Urinary bladder (tissue), 4 donors: ENCODE measurements at places on chromosomes 1 and 21.
A peak's percentile ranks its signal among the peaks of the same experiment; 100 is the strongest.

- DNase-seq, result no peak
Observed at GRCh38 chr1:229116114-229116513, 154.8 kb upstream of the RAB4A start.

- DNase-seq, result no peak
Observed at GRCh38 chr1:3645666-3646355, 4.1 kb downstream of the WRAP73 start.

GRCh38 chr1:39926343-39926793 is 24.7 kb upstream of the MYCL start:
- no peak for DNase-seq

DNA sequence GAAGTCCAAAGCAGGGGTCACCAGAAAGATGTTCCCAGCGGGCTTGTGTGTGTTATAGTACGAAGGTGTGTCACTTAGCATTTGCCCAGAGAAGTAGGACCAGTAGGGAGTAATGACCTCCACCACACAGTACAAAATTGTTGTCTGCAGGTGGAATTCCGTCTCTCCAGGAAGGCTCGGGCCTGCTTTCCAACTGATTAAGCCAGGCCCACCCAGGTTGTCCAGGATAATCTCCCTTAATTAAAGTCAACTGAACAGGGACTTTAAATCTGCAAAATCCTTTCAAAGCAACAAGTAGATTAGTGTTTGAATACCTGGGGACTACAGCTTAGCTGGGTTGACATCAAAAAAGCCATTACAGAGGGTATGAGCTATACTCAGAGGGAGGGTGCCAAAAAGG is 131.3 kb downstream of the BACH1 start:
- no peak for DNase-seq

DNA sequence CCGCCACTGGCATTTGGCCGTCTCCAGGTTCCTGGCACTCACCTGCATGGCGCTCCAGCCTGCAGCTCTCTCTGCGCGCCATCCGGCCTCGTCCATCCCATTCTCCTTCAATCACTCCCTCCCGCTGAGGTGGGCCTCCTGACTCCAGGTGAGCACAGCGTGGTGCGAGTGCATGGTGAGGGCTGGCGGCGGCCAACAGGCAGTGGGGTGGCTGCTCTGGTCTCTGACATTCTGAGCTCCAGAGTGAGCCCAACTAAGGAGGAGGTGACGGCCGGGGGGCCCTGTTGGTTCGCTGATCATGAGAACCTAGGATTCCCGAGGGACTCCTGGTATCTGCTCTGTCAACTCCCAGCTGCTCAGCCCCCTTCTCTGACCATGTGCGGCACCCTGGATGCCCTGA is 130.4 kb downstream of the AJAP1 start:
- no peak for DNase-seq

DNA sequence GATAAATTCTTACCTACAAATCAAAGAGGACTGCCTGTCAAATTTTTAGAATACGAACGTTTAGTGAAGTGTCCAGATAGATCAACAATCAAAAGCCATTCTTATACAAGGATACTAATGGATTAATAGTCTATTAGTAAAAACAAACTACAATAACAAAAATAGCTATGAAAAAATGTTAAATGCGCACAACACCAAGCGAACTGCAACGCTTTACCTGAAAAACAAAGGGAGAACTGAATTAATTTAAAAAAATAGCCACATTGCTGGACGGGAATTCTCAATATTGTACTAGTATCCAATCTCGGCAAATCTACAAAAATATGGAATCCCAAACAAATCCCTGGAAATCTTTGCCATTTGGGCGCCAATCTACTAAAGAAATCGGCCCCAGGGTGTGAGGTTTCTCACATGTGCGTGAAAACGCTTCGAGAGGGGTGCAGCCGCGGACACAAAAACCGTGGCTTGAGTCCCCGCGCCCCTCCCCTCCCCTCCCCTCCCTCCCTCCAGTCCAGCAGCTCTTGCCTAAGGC is 55.6 kb downstream of the TRAF5 start:
- DNase-seq, result no peak

DNA sequence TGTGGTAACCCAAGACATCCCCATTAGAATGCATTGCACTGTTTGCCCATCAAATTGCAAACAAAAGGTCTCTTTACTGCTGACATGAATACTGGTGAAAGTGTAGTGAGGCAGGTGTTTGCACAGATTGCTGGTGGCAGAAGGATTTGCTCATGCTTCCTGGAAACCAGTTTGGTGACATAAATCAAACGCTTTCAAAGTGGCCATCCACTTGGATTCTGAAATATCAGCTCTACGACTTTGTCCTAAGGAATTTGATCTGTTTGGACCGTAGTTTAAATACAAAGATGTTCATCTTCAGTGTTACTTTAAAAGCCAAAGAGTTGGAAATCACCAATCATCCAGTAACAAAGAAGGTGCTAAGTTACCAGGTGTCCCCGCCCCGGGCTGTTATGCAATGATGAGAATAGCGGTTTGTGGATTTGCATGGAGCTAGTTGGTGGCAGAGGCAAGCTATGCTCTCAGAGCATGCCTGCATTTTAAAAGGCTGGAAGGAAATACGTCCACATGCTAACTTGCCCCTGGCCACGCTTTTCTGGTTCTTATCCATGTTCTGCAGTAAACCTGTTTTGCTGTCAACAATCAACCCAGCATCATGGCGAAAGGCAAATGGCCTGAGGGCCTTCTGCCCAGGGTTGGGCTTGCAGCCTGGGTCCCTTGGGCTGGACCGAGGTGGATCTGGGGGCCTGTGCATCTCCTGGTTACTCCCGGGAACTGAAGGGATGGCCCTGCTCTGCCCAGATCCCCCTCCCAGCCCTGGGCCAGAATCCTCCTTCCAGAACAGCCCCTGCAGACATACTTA is 49.2 kb downstream of the UMODL1 start:
- no peak for DNase-seq

DNA sequence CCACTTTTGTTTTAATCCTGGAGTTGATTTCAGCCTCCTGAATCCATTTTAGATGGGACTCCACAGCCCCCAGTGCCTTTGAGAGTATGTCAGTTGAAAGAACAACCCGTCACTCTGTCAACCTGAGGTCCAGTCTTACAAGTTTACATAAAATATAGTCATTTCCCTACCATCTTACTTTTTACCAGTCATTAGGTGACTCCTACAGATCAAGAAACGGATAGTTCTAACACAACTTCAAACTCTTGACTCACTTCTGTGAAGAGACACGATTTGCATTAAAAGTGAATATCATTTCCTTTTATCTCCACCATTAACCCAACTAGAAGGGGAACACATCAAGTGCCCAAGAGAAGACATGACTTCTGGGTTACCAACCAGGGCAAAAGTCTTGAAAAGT is 147.1 kb downstream of the NTPCR start:
- no peak for DNase-seq

- DNase-seq, result no peak
Observed at GRCh38 chr1:68453060-68453670, 3.4 kb upstream of the RPE65 start.

GRCh38 chr1:2639607-2640521 is 7.0 kb upstream of the MMEL1 start:
- no peak for DNase-seq

DNA sequence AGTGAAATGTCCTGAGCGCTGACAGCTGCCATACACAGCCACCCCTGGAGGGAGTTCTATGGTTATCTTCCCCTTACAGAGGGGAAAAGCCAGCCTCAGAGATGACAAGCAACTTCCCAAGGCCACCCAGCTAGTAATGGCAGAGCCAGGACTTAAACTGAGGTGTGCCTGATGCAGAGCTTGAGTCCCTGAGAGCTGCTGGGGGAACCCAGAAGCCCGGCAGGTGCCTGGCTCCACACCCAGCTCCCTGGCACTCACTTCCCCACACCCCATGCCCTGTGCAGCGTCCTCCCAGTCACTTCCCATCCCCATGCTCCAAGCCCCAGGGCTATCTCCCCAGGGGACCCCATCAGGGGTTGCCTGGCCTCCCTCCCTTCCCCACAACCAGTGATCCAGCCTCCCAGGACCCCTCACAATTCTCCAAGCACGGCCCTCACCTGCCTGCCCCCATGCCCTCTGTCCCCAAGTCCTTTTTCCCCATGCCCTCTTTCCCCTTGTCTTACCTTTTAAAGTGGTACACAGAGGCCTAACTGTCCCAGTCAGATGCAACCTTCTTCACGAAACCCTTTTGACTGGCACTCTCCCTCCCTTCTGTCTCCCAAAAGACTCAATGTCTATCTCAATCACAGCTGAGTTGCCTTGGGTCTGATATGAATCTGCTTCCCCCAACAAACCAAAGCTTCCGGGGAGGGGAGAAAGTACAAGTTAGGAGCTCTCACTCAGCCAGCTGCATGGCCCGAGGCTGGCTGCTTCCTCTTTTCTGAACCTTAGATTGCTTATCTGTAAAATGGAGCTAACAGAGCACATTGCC is 39.8 kb upstream of the LRP8 start:
- DNase-seq, result no peak

- DNase-seq, result no peak
Observed at GRCh38 chr1:8370046-8370881, 52.4 kb downstream of the SLC45A1 start.

DNA sequence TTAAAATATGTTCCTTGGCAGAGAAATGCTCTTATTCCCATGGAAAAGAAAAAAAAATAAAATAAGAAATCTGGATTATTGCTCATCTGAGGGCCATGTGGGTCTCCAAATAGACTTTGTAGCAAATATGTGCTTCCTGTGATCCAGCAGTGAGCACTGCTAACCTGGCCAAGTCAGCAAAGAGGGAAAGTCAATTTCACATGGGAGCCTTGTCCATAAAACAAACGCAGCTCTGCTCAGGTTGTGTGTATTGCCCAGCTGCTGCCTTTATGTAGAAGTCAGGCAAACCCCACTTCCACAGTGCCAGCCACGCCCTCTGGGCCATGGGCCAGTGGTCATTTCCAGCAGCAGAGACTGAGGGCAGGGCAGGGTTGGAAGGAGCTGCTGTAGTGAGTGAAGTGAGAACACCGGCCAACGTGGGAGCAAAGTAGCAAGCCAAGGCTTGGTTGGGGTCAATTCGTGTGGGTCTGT is 174.3 kb downstream of the LYPLAL1 start:
- DNase-seq, result no peak

DNA sequence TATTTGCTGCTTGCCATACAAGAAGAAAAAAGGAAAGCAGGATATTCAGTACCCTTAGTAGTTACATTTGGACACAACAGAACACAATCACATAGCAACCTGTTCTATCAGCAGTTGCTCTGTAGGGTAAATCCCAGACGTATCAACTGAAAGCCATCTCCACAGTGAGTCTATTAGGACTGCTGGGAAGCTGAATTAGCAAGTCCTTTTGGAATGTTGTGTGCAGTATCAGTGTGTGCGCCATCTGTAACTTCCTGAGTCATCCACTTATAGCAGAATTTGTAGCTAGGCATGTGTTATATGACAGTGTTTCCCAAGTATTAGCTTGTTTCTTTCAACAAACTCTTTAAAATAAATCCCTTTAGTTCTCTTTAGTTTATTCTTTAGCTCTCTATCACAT is 21.3 kb downstream of the CCDC30 start:
- no peak for DNase-seq

DNA sequence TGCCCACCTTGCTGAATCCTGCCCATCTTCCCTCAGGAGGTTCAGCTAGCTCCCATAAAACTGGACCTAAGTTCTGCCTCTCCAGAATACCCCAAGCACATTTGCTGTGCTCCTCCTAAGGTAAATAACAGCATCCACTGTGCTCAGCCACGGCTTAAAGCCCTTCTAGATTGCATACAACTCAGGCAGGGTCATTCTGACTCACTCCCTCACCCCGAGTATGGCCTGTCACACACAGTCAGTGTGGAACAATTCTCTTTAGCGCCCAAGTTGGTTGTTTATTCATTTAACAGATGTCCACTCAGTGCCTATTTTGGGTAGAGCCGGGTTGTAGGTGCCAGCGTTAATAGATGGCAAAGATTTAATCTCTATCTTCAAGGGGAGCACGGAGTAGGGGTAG is 147.5 kb upstream of the EDN2 start:
- no peak for DNase-seq

- DNase-seq, result no peak
Observed at GRCh38 chr1:92992054-92992453, 30.8 kb upstream of the DIPK1A start.

GRCh38 chr1:62588000-62588399 is 9.3 kb upstream of the ANGPTL3 start:
- no peak for DNase-seq

- DNase-seq, result no peak
Observed at GRCh38 chr1:223298701-223299100, 65.3 kb downstream of the SUSD4 start.

- DNase-seq, result peak; percentile 50
Observed at GRCh38 chr21:40143822-40144525, 276.7 kb downstream of the PCP4 start.

DNA sequence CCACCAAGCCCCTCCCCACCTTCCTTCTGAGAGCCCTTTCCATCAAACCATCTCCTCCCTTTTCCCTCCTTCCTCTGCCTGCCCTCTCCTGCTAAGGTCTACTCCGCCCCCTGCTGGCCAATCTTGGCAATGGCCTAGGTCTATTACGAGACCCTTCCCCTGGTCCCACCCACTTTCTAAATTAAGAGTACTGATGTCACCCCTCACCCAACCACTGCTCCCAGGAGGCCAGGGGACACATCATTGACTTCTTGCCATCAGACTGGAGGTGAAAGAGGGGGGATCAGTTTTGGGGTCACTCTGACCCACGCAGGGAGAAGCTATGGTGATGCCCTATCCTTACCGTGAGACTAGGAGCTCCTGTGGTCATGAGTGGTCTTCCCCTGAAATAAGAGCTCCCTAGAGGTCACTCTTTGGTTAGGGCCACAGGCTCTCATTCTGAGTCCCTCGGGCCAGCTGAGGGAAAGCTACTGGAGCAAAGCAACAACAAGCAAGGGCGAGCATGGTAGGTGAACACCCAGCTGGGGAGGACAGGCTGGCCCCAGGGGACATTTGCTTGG is 34.6 kb upstream of the S100A7 start:
- no peak for DNase-seq

GRCh38 chr1:11703357-11704193 is 12.1 kb downstream of the DRAXIN start:
- DNase-seq, result no peak

DNA sequence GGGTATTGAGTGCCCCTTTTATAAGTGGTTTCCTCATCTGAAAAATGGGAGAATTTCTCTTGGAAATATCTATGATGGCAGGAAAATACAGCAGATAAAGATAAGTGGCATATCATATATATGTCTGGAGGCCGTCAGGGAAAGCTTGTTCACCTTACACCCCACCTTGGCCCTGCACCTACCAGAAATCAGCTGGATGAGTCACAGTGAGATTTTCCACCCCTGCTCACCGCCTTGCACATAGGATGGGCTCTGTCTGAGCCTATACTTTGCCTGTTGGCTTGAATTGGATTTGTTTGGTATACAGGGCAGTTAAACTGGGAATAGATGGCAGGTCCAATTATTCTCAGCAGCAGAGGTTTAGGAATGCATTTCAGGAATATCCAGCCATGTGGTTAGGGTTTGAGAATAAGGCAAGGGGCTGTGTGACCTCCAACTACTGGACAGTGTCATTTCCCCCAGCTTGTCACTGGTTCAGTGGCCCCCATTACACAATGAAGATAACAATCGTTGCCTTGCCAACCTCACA is at the start of gene SPATA21:
TSS of gene SPATA21 (minus strand) at position 479 of the 529 bp plus-strand sequence. CDS start 6,053 bp downstream, outside the sequence.
- DNase-seq, result no peak

- no peak for DNase-seq
Observed at GRCh38 chr1:217184854-217185253, 446.0 kb downstream of the GPATCH2 start.

GRCh38 chr1:204407295-204407971 is 4.2 kb downstream of the PPP1R15B start:
- DNase-seq, result no peak

GRCh38 chr1:167400359-167400953 is 117.9 kb downstream of the CD247 start:
- DNase-seq, result no peak
